ENCODE measurements at places on chromosomes 7 and 10.

GRCh38 chr7:149883452-149883861, 9.7 kb downstream of the ATP6V0E2 start:
- DNase-seq, result no peak

- DNase-seq, result no peak
Observed at GRCh38 chr10:100364735-100365391, 17.8 kb downstream of the SCD start.

DNA sequence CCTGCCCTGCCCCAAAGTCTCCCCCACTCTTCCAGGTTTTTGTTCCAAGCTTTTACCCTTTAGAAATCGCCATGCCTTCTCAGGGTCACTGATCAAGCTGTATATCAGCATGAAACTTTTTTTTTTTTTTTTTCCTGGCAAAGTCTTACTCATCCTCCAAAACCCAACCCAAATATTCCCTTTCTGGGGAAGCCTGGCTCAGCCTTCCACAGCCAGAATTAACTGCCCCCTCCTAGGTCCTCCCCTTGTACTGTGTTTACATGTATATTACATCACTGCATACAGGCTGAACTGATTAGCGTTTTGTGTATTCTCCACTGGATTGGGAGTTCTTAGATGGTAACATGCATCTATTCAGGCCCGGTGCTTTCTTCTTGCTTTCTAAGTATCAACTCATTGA, 4.6 kb upstream of the NOBOX start:
- DNase-seq, result no peak

DNA sequence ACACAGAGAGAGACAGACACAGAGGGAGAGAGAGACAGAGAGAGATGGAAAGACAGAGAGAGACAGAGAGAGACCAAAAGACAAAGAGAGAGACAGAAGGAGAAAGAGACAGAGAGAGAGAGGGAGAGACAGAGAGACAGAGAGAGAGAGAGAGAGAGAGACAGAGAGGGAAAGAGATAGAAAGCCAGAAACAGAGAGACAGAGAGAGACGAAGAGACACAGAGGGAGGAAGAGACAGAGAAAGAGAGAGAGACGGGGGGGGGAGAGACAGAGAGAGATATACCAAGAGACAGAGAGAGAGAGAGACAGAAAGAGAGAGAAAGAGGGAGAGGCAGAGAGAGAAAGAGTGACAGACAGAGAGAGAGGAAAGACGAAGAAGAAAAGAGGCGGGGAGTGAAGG, 10.2 kb downstream of the VSTM4 start:
- DNase-seq, result no peak

DNA sequence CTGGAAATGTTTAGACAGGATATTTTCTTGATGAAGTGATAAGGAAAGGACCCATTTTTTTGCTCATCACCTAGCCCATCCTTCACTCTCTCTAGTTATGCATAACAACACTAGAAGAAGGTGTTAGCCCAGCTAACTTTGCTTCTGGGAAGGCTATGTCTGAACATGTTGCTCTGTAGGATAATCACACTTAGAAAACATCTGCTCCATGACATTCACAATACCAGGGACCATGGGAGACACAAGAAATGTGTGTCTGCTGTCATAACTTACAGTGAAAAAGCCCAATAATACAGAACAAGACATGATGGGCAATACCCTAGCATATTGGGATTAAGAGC, 13.9 kb upstream of the ZNF282 start:
- DNase-seq, result no peak

Data from esophagus squamous epithelium (tissue), 5 donors.